Occipital lobe (tissue), 3 donors: ENCODE measurements at places on chromosomes 5 and 9. TPM values are rescaled to one million over a fixed set of nuclear protein-coding genes. Genes with fewer than 3 reads are reported as not detected.

The BAAT gene
- total RNA-seq: 0.31 TPM

The ZNF883 gene
- total RNA-seq: 35.1 TPM

The PRR7 gene
- 11.7 TPM for total RNA-seq

The ADGRD2 gene
- total RNA-seq: not detected

The SPRY4 gene
- 3.3 TPM for total RNA-seq

The IDNK gene
- 6.4 TPM for total RNA-seq

The CCL27 gene
- total RNA-seq: 0.31 TPM

The ZNF618 gene
- total RNA-seq: 5.8 TPM

The FOXD4L3 gene
- total RNA-seq: 0.47 TPM

The SHOC1 gene
- 0.16 TPM for total RNA-seq

The PCDHA11 gene
- total RNA-seq: 38.8 TPM

The PRELID2 gene
- total RNA-seq: 13.3 TPM

The LHX6 gene
- 20.0 TPM for total RNA-seq

The SOX30 gene
- total RNA-seq: not detected

The AGXT2 gene
- not detected for total RNA-seq

The EXOSC2 gene
- total RNA-seq: 53.5 TPM

The KCTD16 gene
- 23.6 TPM for total RNA-seq

The COL5A1 gene
- total RNA-seq: 4.5 TPM

The ARID3C gene
- total RNA-seq: not detected
